ENCODE measurements at places on chromosomes 2 and 18.

GRCh38 chr18:12231040-12231882 lies 22.9 kb upstream of the CIDEA start:
- no peak for DNase-seq

GRCh38 chr2:178512484-178512883 lies 32.2 kb downstream of the PLEKHA3 start:
- no peak for DNase-seq

- DNase-seq: no peak
Observed at GRCh38 chr2:166625670-166626069, 131.6 kb upstream of the SCN7A start.

DNA sequence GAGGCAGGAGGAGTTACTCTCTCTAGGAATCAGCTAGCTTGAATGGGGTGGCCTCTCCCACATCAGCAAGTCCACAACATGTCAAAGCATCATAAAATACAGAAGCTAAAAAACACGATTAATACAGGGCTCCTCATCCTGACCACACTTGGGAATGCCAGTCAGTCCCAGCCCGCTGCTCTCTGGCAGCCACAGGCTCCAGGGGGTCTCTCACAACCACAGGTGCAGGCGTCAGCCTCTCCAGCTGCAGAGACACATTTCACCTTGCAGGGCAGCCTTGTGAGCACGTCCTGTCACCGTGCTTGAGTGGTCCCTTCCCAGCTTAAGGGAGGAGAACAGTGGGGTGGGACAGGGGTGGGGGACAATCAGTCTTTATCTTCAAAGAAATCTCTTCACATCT lies 137.4 kb upstream of the SH3BP4 start:
- no peak for DNase-seq

DNA sequence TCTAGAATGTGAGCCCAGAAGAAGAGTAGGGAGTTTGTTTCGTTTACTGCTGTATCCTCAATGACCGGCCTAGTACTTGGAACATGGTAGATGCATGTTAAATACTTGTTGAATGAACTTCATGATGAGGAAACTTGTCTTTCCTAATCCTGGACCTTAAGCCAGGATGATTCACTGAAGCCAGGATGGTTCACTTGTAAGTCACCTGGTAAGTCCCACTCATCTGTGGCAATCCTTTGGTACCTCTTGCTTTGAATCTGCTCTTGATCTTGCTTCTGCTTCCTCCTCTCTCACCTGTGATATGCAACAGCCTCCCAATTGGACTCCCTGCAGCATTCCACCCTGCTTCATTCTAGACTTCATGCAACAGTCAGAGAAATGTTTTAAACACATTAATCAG lies 43.6 kb downstream of the QPCT start:
- no peak for DNase-seq

DNA sequence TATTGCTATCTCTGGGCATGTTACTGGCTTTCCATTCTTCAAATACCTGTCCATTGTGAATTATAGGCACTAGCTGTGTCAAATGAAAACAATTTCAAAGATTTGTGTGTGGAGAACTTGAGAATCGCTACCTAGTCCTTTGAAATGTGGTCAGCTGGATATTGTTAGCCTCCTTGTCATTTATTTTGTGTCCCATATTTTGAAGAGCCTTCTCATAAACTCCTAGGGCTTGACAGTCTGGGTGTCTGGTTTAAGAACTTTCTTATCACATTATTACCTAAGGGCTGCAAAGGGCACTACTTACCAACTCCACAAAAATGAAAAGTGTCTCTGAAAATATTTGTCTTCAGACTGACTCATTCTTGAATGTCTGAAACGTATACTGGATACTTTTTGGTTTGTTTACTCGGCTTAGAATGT lies 50.2 kb downstream of the COL4A3 start:
- no peak for DNase-seq

GRCh38 chr18:66662632-66663031 lies 58.7 kb upstream of the CDH19 start:
- no peak for DNase-seq

All from NK-92 treated with Interleukin-12 subunit alpha and Interleukin-12 subunit beta, amount 100 ng/mL, for 24 hours (cell line).